ENCODE measurements at places on chromosomes 1 and 21.

DNA sequence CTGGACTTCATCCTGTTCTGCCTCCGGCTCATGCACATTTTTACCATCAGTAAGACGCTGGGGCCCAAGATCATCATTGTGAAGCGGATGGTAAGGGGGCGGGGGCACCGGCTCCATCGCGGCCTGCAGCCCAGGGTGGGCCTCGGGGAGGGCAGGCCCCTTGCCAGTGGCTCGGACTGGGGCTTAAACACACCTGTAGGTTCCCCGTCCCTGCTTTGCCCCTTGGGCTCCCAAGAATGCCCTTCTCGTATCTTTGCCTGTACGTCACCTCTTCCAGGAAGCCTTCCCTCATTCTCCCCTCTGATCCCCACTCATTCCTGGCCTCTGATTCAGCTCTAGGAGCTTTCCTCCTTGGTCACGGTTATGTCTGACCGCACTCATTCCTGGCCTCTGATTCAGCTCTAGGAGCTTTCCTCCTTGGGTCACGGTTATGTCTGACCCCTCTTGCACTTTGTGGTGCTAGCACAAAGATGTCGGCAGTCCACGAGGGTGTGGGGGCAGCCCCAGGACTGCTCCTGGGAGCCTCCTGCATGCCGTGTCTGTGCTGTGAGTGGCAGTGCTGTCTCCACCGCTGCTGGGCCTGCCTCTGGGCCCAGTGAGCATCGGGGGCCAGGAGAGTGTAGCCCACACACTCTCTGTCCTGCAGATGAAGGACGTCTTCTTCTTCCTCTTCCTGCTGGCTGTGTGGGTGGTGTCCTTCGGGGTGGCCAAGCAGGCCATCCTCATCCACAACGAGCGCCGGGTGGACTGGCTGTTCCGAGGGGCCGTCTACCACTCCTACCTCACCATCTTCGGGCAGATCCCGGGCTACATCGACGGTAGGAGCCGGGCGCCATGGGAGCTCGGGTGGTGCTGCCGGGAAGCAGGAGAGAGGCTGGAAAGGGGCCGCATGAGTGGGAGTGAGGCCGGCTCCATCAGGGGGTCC lies 49.1 kb upstream of the LRRC3 start:
- no peak for DNase-seq

DNA sequence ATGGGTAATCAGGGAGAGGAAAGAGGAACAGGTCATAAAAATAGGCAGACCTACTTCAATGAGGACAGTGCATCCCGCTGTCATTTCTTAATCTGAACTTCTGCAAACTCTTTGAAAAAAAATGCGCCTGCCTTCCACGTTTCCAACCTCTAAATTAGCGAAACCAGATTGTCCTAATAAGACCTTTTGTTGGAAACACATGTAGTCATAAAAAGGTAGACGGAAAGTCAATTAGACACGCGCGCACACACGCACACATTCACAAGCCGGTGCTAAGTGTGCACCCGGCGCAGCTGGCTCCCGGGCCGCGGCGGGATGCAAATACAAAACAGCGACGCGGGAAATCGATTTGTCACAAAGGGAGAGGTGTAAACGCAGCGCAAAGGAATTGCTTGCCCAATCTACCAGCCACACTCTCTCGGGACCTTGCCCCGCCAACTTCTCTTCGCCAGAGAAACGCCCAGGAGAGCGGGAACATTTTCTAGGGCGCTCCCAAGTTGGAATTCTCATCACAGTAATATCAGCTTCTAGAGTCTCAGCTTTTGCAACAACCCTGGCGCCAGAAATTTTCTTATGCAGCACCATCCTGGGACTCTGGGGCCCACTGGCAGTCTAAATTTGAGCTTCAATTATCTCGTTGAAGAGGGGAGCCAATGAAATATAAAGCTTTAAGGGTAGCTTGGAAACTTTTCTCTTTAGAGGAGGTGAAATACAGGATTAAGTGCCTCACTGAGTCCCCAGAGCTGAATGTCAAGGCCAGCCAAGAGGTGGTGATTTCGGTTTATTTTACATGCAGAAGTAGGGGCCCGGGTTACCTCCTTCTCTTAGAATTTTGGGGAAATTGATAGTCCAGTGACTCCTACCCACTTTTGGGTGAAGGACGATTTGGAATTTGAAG lies 4.5 kb downstream of the PRRX1 start:
- DNase-seq = no peak

DNA sequence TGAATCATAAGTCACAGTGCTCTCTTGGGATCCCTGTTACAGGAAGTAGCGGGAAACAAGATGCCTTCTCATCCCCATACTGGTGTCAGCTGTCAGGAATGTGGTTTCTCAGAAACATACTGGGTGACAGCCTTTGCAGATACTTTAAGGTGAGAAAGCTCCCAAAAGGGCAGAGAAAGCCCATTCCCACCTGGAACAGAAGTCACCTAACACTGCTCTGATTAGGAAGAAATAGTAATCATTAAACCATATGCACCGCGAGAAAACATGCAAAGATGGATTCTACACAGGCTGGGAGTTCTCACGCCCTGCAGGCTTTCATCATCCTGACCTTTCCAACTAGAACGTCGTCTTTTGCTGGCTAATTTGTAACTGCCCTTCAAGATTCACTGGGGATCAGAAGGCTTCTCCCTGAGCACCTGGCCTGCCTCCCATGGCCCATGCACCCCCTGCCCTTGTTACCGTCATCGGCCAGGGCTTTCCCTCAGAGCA lies 46.2 kb upstream of the SLC44A3 start:
- DNase-seq = no peak

DNA sequence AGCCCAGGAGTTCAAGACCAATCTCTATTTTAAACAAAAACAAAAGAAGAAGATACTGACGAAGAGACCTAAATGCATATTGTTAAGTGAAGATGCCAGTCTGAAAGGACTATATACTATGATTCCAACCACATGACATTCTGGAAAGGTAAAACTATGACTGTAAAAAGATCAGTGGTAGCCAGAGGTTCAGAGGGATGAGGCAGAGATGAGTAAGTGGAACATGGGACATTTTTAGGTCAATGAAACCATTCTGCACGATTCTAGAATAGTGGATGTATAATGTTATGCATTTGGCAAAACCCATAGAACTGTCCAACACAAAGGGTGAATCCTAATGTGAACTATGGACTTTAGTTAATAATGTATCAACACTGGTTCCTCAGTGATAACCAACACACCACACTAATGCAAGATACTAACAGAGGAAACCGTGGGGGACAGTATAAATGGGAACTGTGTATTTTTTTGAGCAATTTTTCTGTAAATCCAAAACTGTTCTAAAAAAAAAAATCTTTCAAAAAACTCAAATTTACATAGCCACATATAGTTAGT lies 8.2 kb downstream of the RC3H1 start:
- DNase-seq = no peak

DNA sequence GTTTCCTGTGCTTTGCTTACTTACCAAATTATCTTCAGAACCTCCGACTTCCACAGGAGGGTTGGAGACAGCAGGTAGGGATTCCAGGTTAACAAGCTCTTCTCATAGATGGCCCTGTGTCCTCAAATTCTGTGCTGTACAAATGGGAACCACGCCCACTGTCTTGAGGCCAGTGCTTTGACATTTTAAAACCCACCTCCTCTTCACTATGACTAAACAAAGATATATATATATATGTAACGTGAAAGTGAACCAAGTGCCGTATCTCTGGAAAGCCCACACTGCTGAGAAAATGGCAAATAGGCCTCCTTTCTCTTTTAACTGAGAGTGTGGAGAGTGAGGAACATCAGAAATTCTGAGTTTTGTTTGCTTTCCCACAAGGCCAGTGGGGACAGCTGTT lies 99.6 kb downstream of the ZBTB18 start:
- no peak for DNase-seq

GRCh38 chr21:31403596-31404333 lies 59.7 kb upstream of the TIAM1 start:
- no peak for DNase-seq

Data from stimulated activated CD8-positive, alpha-beta memory T cell treated with anti-CD3 and anti-CD28 coated beads, Interleukin-7, amount 100 ng/mL, for 4 hours (primary cell).